Fibroblast of skin of abdomen (primary cell): ENCODE measurements at places on chromosomes 6 and 20.
A peak's percentile ranks its signal among the peaks of the same experiment; 100 is the strongest.

DNA sequence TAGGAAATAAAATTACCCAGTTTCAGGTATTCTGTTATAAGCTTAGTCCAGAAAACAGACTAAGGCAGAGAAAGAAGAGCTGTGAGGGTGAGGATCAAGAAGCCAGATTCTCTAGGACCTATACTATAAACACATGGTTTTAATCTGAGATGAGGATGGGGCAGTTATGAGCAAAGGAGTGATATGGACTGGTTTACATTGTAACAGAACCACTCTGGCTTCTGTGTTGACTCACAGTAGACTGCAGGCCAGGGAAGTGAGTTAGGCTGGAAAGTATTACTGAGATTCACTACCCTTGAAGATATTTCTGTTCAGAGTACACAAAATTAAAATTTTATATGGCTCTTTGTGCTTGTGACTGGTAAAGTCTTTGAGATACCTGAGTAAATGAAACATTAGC, 3.2 kb upstream of the RWDD1 start:
- DNase-seq: peak; percentile 67

- no peak for DNase-seq
Observed at GRCh38 chr6:43825187-43826115, 55.4 kb downstream of the VEGFA start.

- DNase-seq: peak; percentile 22
Observed at GRCh38 chr20:41047975-41048305, 19.3 kb downstream of the TOP1 start.

DNA sequence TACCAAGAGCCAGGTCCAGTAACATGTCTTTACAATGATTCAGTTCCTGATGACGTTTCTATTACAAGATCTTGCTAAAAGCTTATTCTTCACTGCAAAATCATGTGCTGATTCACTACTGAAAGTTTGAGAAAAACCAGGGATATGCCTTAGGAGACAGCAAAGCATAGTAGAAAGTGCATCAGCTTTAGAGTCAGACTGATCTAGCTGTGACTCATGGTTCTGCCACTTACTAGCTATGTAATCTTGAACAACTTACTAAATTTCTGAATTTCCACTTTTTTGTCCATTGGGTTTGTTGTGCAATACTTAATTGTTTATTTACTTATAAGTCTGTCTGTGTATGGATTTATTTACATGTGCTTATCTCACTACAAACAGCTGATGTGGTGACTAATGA, 198.5 kb upstream of the RSPO3 start:
- peak; percentile 96 for DNase-seq

DNA sequence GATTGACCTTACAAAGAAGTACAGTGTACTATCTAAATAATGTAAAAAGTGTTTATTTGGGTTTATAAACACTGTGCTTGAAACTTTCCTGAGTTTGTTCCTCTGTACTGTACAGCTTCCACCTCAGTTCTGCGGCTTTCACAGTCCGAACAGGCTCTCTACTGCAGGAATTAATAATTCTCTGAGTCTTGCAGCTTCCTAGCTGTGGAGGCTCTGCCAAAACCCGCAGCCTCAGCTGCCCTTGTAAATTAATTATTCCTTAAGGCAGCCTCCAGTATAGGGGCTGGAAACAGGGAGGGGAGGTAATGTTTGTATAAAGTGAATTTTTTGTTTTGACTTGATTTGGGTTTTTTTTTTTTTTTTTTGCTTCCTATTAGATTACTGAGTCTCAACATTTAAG, 19.2 kb downstream of the TSPYL4 start:
- DNase-seq: no peak

- peak; percentile 29 for DNase-seq
Observed at GRCh38 chr20:31494131-31494530, 19.0 kb downstream of the REM1 start.

DNA sequence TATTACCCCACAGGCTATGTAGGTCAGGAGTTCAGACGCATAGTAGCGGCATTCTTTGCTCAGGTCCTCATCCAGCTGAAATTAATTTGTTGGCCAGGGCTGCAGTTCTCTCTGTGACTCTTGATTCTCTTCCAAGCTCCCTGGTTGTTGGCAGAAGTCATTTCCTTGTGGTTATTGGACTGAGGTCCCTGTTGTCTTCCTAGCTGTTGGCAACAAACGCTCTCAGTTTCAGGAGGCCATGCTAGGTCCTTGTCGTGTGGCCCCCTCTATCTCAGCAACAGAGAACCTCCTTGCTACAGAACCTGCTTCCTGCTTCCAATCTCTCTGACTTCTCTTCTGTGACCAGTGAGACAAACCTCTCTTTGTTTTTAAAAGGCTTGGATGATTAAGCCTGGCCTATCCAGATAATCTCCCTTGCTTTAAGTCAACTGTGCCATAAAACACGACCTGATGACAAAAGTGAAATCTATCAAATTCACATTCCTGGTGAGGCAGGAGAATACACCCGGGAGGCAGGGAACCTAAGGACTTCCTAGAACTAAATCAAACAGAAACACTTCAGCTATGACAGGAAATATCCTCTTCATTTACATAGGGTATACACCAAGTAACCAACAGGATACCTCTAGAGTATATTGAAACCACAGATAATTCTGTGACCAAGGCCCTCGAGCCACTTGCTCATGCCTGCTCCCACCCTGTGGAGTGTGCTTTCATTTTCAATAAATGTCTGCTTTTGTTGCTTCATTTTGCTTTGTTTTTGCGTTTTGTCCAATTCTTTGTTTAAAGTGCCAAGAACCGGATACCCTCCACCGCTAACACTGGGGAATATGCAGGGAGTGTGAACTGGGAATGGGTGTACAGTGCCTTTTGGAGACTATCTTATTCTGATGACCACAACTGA, 196.0 kb downstream of the BTBD3 start:
- DNase-seq: peak; percentile 92

DNA sequence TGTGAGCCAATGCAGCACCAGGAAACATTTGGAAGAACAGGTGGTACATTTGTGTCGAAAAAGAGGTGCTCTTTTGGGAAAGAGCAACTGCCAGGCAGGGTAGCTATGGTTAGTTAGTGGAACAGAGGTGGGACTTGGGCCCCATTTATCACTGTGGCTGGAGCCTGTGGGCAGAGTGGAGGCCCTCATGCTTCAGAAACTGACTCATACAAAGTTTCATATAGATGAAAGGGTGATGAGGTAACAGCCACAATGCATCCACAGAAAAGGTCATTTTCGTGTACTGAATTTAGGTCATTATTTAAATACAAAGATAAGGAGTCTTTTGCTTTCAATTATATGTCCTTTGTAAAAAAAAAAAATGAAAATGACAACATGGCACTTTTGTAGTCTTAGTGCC, 76.4 kb upstream of the HS3ST5 start:
- no peak for DNase-seq

DNA sequence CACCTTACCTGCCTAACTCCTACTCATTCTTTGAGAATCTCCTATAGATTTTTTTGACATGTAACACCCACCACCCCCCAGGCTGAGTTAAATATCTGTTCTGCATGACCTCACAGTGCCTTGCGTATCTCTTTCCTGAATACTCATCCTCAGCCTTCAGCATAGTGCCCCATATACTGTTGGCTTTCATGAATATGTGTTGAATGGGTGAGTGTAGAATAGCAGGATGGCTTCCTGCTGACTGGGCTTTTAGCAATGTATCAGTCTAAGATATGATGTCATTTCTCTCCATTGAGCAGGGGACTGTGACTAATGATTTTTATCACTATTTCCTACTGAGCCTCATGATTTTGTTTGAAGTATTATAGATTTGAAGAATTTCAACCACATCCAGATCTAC, 361.6 kb upstream of the MARCKS start:
- peak; percentile 82 for DNase-seq

DNA sequence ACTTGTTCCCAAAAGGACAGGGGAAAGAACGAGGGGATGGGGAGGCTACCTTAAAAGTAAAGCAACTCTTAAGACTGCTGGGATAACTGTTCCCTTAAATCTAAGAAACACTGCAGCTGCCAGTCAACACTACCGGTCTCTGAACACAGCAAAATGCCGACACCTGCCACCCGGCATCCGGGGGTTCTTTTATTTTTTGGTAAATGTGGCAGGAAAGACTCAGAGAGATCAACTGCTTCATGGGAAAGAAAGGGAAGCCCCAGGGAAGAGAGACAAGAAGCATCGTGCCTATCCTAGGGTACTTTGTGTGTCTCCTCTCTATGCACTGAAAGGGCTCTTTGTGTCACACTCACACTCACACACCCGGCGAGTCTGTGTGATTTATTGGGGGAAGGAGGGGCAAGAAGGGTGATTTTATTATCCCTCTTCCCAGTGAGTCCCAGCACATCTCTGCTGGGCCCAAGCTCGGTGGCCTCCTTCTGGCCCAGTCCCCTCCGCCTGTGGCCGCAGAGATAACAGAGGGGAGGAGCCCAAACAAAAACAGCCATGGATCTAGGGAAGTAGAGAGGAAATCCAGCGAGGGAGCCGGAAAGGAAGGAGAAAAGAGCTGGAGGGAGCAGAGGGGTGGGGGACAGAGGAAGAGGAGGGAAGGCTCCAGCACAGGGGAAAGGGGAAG, 1.4 kb downstream of the FYN start:
- peak; percentile 12 for DNase-seq

- peak; percentile 11 for DNase-seq
Observed at GRCh38 chr6:152225241-152225934, 411.8 kb downstream of the SYNE1 start.

- DNase-seq: peak; percentile 56
Observed at GRCh38 chr6:73451223-73452106, 632 bp downstream of the CGAS start.

- DNase-seq: peak; percentile 48
Observed at GRCh38 chr6:26420688-26421171, 18.7 kb downstream of the BTN3A1 start.

DNA sequence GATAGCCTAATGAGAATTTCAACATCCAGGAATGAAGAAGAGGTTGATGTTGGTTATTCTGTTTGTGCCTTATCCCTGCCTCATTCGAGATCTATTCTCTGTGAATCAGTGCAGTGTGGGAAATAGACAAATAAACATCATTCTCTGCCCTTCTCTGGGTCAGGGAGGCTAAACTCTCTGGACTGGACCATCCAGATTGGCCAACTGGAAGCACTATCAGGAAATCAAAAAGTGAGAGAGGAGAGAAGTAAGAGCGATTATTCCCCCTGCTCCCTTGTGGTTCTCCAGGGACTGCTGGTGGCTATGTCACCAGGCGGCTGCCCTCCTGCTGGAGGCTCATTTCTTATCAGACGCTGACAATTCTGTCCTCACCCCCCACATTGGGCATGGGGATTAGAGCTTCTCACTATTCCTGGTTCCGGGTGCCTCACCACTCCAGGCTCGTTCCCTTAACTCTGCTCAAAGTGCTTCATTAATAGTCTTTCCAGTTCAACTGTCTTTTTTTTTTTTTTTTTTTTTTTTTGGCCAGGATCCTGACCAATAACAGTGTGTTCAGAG, 201.7 kb upstream of the RREB1 start:
- DNase-seq: no peak

DNA sequence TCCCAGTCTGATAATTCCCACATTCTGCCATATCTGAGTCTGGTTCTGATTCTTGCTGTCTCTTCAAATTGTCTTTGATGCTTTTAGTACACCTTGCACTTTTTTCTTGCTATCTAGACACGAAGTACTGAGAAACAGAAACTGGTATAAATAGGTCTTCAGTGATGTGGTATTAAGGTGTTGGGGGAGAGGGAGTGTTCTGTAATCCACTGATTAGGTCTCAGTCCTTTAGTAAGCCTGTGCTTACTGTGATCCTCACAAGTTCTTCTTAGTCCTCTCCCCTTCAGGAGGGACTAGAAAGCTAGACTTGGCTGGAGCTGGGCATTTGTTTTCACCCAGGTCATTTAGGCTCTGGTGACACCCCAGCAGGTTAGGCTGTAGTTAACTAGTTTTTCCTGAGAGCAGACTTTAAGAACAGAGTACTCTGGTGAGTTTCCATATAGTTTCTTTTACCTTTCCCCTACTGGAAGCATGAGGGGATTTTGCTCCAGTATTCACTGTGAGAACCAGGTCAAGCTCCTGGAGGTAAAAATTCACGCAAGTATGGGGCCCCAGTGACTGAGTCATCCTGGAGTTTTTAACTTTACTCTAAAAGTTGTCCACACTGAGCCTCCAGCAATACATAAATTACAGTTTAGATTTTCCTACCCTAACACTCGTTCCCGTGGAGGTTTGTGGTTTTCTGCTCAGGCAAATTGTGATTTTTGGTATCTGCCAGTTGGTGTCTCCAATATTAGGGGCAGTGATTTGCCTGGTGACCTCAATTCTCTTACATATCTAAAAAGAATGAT, 154.6 kb downstream of the CDKAL1 start:
- peak; percentile 59 for DNase-seq
